HS-27A (cell line): ENCODE measurements at places on chromosomes 11 and 22.

DNA sequence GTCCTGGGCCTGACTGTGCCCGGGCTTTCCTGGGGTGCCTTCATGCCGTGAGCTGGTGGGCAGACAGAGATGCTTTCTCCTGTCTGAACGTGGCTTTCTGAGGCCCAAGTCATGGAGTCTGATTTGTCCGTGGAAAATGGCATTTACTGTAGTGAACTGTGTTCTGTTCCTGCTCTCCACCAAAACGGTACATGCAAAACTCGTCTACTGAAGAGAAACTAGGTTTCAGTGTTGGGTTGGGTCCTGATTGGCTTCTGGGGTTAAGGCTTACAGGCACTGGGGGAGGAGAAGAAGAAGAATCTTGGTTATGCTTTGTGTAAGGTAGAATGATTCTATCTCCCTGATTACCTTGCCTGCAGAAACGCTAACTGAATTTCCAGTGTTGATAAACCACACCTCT is 541.7 kb downstream of the NTM start:
- no peak for DNase-seq

DNA sequence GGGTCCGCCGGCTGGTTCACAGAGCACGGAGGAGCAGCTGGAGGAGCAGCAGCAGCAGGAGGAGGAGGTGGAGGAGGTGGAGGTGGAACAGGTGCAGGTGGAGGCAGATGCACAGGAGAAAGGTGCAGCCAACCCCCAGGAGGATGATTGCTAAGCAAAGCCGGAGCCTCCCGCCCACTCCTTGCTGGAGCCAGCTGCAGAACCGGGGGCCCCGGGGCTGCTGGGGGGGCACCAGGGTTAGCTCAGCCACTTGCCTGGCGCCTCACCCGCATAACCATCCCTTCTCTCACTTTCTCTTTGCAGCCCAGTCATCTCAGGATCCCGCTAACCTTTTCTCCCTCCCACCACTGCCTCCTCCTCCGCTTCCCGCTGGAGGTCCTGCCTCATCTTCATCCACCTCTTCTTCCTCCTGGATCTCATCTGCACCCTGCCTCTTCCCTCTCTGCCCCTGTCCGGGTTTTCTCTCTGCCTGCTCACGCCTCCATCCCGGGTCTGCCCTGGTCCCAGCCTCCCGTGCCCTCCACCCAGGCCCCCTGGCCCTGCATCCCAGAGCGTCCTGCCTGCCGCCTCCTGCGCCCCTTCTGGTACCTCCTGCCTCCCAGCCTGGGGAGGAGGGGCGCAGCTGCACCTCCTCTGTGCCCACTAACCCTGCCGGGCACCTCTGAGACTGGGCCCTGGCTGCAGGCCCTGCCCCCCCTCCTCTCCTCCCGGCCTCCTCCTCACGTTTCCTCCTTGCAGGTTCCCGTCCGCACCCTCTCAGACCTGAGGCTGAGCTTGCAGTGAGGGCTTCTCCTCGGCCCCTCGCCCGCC is 9.5 kb downstream of the KCTD17 start:
- DNase-seq, result no peak

DNA sequence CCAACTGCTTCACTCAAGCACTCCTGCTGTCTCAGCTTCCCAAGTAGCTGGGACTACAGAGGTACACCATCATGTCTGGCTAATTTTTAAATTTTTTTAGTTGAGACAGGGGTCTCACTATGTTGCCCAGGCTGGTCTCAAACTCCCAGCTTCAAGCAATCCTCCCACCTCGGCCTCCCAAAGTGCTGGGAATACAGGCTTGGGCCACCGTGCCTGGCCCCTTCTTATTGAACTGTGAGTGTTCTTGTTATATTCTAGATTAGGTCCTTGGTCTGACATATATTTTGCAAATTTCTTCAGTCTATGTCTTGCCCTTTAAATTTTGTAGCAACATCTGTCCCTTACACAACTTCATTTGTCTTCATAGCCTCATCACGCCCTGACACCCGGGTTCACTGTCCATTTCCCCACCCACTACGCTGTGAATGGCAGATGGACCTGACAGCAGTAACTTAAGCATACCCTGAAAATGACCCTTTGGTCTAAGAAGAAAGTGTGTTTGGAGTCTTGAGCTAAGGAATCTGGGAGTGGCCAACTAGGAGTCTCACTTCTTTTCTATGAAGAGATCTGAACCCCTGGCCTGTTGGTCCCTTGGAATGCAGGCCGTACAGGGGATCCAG is 4.2 kb upstream of the FAM118A start:
- no peak for DNase-seq

DNA sequence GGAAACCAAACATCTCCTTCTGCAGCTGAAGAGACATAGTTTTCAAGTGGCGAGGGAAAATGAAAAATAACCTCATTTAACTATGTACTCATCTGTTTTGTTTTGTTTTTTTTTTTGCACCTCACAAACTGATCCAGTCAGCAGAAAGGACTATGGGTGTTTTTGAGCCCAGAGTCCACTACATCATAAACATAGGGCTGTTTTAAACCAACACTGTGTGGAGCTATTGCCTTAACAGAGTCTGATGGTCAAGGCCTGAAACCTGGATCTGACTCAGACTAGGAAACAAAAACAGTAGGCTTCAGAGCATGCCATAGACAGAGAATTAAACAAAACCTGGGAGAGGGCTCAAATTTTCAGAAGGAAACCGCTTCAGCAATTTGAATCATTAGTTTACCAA is 99.3 kb upstream of the FSHB start:
- no peak for DNase-seq

DNA sequence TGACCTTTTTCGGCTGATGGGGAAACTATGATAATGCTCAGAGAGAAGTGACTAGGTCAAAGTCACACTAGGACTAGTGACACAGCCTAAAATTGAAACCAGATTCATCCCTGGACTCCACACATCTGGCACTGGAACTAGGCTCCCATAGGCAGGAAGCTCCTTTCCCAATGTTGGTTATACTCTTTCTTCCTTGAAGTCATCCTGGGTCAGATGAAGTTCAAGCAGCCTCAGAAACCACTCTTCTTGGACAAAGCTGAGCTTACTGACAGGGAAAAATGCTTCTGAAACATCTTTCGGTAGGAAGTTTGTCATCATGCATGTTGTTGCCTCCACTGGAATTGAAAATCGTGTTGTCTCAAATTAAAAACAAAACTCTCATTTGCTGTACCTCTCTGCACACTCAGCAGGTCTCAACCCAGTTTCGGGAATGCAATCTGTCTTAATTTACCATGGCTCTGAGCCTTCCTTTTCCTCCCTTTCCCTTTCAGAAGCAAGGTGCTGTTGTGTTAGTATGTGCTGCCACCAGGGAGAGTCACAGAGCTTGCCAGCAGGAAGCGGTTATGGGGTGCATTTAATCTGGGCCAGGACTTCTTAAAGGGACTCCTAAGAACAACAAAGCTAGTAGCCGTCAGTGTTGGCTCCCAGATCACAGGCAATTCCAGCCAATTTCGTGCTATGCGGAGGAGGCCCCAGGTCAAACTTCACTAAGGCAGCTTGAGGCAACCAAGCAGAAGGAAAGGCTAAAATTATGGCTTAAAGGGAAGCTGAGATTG is 384.8 kb downstream of the TENM4 start:
- DNase-seq, result no peak

GRCh38 chr11:18254781-18255361 is 6.4 kb upstream of the SAA2 start:
- no peak for DNase-seq

DNA sequence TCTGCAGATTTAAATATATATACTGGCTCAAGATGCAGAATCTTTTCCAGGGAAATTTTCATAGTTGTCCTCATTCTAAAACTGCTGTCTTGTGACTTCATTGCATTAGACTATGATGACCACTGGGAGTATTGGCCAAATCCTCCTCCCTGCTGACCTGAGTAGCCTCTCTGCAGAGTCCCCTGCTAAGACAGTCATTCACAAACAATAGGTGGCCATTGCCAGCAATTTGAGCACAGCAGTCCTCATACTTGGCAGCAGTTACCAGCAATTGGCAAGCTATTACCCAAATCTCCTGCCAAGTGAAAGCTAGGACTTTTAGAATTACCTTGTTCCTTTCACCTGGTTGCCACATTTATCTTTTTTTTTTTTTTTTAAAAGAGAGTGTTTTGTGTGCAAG is 325.8 kb downstream of the FAT3 start:
- no peak for DNase-seq

- no peak for DNase-seq
Observed at GRCh38 chr11:416051-416756, 1.4 kb upstream of the SIGIRR start.

GRCh38 chr11:44575288-44575672 is 9.8 kb downstream of the CD82 start:
- DNase-seq, result no peak

DNA sequence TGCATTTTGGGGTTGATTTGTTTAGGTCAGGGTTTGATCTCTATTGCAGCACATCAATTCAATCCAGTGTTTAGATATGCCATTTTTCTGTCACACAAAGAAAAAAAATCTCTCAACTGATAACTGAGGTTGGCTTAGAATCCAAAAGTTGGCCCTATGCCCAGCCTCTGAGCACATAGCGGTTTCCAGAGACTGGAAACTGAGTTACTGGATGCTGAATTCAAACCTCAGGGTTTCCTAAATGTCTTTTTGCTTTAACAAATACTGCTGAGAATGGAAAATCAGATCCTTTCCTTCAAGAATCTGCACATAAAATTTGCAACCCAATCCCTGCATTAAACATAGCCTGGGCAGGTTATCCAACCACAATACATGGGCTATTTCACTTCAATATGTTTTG is 4.0 kb downstream of the P4HA3 start:
- DNase-seq, result no peak

- DNase-seq, result no peak
Observed at GRCh38 chr11:73325036-73325981, 17.2 kb downstream of the ARHGEF17 start.

DNA sequence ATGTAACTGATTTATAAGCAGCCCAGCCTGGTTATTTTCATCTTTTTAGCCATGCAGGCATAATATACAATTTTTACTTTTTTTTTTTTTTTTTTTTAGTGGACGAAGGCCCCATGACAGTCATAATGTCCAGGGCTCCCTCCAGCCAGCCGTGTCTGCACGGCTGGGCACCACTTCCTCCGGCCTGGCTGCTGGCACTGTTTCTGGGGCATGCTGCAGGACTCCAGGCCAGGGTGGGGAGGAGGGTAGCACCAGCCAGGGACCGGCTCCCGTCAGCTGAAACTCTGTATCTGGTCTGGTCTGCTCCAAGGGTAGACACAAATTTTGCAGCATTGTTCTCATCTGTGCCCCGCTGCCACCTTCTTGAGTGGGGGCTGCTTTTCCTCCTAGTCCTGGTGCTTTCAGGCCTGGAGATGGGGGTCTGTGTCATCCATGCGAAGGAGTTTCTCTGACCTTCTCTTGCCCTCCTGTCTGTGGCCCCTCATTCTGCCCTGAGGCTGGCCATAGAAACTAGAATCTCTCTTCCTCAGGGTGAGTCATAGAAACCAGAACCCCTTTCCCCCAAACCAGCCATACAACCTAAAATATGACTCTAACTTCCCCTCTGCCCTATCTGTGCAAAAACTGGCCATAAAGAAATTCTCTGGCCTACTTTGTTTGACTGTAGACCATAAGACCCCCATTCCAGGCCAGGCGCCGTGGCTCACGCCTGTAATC is 9.2 kb upstream of the RRP7A start:
- no peak for DNase-seq

GRCh38 chr22:25137577-25138525 is 61.8 kb upstream of the CRYBB3 start:
- no peak for DNase-seq

GRCh38 chr11:94794287-94795168 is 26.4 kb downstream of the AMOTL1 start:
- peak; percentile 99 for DNase-seq

- DNase-seq, result no peak
Observed at GRCh38 chr22:47395481-47395880, 633.0 kb downstream of the TBC1D22A start.

- no peak for DNase-seq
Observed at GRCh38 chr11:66530927-66531709, 14.7 kb downstream of the ZDHHC24 start.

GRCh38 chr11:56151376-56151775 is 8.7 kb downstream of the OR8K5 start:
- no peak for DNase-seq

DNA sequence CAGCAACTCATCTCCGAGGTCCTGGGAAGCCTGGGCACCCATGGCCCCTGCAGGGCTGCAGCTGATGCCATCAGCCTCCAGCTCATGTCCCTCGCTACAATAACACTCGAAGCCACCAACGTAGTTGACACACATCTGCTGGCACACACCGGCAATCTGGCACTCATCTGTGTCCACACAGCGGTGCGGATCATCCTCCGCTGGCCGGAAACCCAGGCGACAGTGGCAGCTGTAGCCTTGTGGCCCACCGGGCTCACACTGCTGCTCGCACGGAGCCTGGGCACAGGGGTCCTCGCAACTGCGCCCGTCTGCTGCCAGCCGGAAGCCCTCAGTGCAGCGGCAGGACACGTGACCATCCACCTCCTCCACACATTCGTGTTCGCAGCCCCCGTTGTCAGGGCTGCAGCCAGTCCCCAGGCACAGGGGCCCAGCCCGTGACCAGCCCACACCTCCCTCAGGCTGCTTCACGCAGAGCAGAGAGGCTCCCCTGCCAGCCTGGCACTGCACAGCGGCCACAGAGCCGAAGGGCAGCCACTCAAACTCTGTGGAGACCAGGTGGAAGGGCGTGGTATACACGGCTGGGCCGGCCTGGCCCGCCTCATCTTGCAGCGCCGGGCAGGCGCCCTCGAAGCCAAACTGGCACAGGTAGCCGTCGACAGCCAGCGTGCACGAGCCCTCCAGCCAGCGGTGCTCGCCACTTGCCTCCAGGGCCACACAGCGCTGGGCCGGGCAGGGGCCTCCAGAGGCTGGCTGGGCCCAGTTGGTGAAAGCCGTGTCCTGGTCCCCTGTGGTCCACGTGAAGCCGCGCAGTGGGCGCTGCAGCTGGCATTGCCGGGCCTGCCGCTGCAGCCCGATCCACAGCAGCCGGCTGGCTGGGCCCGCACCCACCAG is 678 bp downstream of the CD248 start:
- DNase-seq, result no peak

DNA sequence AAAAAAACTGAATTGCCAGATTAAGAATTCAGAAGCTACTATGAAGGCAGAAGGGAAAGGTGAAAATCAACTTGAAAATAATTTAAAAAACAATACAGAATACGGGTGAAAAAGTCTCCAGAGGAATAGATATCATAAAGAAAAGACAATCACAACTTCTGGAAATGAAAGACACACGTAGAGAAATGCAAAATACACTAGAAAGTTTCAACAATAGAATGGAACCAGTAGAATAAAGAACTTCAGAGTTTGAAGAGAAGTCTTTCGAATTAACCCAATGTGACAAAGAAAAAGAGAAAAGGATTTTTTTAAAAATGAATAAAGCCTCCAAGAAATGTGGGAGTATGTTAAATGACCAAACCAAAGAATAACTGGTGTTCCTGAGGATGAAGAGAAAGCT is 263.8 kb upstream of the FAT3 start:
- DNase-seq, result no peak

- DNase-seq, result no peak
Observed at GRCh38 chr11:84788220-84788619, 838.9 kb downstream of the DLG2 start.
